ENCODE measurements at places on chromosomes 6 and 20. TPM values are rescaled to one million over a fixed set of nuclear protein-coding genes. Genes with fewer than 3 reads are reported as not detected.

The TRAPPC3L gene
- total RNA-seq = 0.28 TPM

The KCNG1 gene
- total RNA-seq = 0.54 TPM

- H3K36me3 ChIP-seq = no peaks in the 10 kb centered on the region
- H3K27me3 ChIP-seq = peaks cover 7% of the 10 kb centered on the region
- H3K4me3 ChIP-seq = no peak overlapping the region
- H3K4me1 ChIP-seq = no peaks in the 10 kb centered on the region
- DNase-seq = peak; percentile 81
- H3K27ac ChIP-seq = no peak overlapping the region
These were observed 9.5 kb downstream of the C20orf202 start for GRCh38 chr20:1212607-1213396.

- no peak overlapping the region for H3K4me3 ChIP-seq
- no peaks in the 10 kb centered on the region for H3K4me1 ChIP-seq
These were observed 36.4 kb downstream of the CEP250 start for GRCh38 chr20:35491823-35492222.

All from lung (tissue), 17 donors.